ENCODE measurements at places on chromosomes 5 and 9.

GRCh38 chr5:66467564-66467963, 128.6 kb upstream of the MAST4 start:
- DNase-seq: no peak

GRCh38 chr9:137030538-137031527, 1.1 kb downstream of the FUT7 start:
- no peak for DNase-seq

- DNase-seq: no peak
Observed at GRCh38 chr5:27038476-27038875, at the start of gene CDH9. Gene CDH9 (minus strand): TSS chr5:27038586. CDS start chr5:26988333, 50,253 bp downstream.

DNA sequence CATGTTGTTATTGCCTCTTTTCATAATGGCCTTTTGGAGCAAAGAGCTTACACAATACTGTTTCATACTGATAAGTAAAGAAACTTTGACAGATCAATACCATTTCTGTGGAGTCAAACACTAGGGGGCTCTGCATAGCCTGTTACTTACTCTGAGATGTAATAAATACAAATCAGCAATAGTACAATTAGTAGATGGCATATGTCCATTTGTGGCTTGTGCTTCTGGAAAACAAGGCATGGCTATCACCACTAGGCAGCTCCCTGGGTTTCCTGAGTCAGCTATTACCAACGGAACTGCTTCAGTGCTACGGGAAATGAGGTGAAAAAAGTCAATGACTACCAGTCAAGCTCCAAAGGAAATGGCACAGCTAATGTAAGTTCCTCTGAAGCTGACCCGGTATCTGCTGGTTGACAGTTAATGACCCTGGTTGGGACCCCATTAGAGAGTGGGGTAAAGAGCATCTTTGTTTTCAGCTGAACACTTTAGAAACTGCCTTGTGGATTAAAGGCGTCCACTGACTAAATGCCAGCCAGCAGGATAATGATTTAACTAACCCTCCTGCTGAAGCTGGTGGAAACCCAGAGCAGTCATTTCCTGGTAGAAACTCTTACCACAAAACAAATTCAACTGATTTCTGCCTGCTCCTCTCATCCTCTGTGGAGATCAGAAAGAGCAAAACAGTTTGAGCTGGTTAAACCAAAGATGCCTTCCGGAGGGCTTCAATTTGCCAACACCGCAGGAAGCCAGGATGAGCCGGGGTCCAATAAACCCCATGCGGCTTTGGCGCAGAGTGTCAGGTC, 69.0 kb upstream of the FAM169A start:
- DNase-seq: no peak

All from iPS DF 19.7 (cell line).